ENCODE measurements at places on chromosomes 4 and X. TPM values are rescaled to one million over a fixed set of nuclear protein-coding genes. Genes with fewer than 3 reads are reported as not detected.

- no peak overlapping the region for H3K27ac ChIP-seq
- H3K36me3 ChIP-seq, result peaks cover 31% of the 10 kb centered on the region
- H3K27me3 ChIP-seq, result no peaks in the 10 kb centered on the region
- H3K4me3 ChIP-seq, result no peak overlapping the region
Observed at GRCh38 chr4:83080561-83080960, 34.0 kb downstream of the PLAC8 start.

PABPC1L2A gene
- not detected for total RNA-seq

DNA sequence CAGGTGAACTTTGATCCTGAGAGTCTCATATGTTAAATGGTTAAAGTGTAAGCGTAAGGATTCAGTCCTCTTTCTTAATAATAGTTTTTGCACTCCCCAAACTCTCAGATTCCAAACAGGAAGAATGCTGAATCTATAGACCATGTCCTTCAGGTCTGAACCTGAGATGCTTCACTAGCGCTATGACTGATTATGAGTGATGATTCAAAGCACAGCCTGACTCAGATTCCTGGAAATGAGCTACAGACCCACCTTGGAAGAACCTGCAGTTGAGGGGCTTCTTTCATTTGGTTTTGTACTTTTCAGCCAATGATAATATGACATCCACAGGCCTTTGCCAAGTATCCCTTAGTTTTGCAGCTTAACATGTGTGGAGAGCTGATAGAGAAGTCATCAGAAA, 1.4 kb downstream of the EDNRA start:
- no peak overlapping the region for H3K27ac ChIP-seq
- H3K4me1 ChIP-seq, result no peaks in the 10 kb centered on the region
- DNase-seq, result no peak
- H3K27me3 ChIP-seq, result peaks cover 57% of the 10 kb centered on the region
- H3K4me3 ChIP-seq, result no peak overlapping the region

- no peaks in the 10 kb centered on the region for H3K27me3 ChIP-seq
- no peaks in the 10 kb centered on the region for H3K4me1 ChIP-seq
- no peak for DNase-seq
- H3K4me3 ChIP-seq, result no peak overlapping the region
Observed at GRCh38 chr4:66991521-66991920, 553.8 kb downstream of the CENPC start.

USP51 gene
- 1.3 TPM for total RNA-seq

GRCh38 chr4:127586922-127587571, 45.7 kb upstream of the INTU start:
- H3K36me3 ChIP-seq, result no peaks in the 10 kb centered on the region
- H3K4me1 ChIP-seq, result no peaks in the 10 kb centered on the region
- no peak overlapping the region for H3K4me3 ChIP-seq
- DNase-seq, result no peak

GRCh38 chrX:120213438-120214265, 37.0 kb upstream of the ZBTB33 start:
- no peaks in the 10 kb centered on the region for H3K27me3 ChIP-seq
- DNase-seq, result peak; percentile 32
- H3K4me3 ChIP-seq, result no peak overlapping the region
- H3K36me3 ChIP-seq, result no peaks in the 10 kb centered on the region
- peaks cover 5% of the 10 kb centered on the region for H3K4me1 ChIP-seq

C1QTNF7 gene
- total RNA-seq, result not detected

GRCh38 chrX:131262738-131263679, 26.1 kb downstream of the IGSF1 start:
- H3K27ac ChIP-seq, result no peak overlapping the region
- H3K4me3 ChIP-seq, result no peak overlapping the region
- no peaks in the 10 kb centered on the region for H3K4me1 ChIP-seq
- H3K27me3 ChIP-seq, result no peaks in the 10 kb centered on the region
- H3K36me3 ChIP-seq, result no peaks in the 10 kb centered on the region

DNA sequence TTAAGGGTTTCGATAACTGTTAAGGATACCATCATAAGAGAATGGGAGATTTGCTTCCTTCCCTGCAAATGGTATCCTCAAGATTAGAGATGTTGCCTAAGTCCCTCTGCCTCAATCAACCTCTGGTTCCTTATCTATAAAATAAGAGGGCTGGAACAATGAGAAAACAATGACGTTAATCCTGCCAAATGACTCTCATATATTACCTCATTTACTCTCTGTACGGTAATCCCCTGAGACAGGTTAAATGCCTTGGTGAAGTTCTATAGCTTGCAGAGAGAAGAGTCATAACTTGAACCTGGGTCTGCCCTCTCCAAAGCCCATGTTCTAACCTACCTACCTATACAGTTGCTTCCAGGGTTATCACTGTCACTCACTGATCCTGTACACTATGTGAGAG, 100.2 kb upstream of the OTUD4 start:
- no peak for DNase-seq
- no peak overlapping the region for H3K27ac ChIP-seq
- no peak overlapping the region for H3K4me3 ChIP-seq
- H3K36me3 ChIP-seq, result no peaks in the 10 kb centered on the region

DNA sequence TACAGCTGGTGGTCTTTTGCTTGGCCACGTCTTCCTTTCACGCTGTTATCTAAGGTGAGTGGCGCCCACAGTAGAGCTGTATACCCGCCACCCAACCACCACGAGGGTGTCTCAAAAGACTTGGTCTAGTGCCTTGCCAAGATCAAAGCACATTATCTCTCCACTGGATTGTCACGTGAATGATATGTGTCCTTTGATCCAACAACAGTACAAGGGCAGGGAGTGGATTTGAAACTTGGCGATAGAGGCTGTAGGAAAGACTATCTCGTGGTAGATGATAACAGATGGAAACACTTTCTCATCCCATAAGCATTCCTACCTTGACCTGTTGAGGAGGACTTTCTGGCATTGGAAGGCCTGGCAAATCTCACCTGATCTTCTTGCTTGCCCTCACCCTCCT, 37.7 kb upstream of the BCLAF3 start:
- no peak overlapping the region for H3K4me3 ChIP-seq
- H3K4me1 ChIP-seq, result peaks cover 4% of the 10 kb centered on the region
- no peak overlapping the region for H3K27ac ChIP-seq
- no peaks in the 10 kb centered on the region for H3K36me3 ChIP-seq
- no peaks in the 10 kb centered on the region for H3K27me3 ChIP-seq
- DNase-seq, result no peak

- no peak for DNase-seq
- H3K4me3 ChIP-seq, result no peak overlapping the region
- H3K4me1 ChIP-seq, result no peaks in the 10 kb centered on the region
- H3K27me3 ChIP-seq, result no peaks in the 10 kb centered on the region
- no peak overlapping the region for H3K27ac ChIP-seq
Observed at GRCh38 chrX:108130889-108131288, 39.3 kb downstream of the ATG4A start.

DNA sequence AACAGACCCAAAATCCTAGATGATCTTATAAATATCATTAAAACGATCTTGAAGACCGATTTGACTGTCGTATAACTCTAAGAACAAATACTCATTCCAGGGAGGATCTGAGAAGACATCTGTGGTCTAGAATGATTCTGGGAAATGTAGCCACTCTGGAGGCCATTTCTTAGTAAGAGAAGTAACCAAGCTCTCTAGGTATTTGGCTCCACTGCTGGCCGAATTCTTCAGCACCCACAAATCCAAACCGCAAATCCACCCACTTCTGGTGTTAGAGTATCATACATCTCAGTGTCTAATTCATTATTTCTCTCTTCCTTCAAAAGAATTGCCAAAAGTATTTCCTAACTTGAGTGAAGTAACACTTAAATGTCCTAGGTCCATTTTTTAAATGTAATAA, 23.9 kb downstream of the KLHL5 start:
- H3K27me3 ChIP-seq, result no peaks in the 10 kb centered on the region
- peaks cover 6% of the 10 kb centered on the region for H3K36me3 ChIP-seq
- H3K27ac ChIP-seq, result no peak overlapping the region
- no peak overlapping the region for H3K4me3 ChIP-seq

DNA sequence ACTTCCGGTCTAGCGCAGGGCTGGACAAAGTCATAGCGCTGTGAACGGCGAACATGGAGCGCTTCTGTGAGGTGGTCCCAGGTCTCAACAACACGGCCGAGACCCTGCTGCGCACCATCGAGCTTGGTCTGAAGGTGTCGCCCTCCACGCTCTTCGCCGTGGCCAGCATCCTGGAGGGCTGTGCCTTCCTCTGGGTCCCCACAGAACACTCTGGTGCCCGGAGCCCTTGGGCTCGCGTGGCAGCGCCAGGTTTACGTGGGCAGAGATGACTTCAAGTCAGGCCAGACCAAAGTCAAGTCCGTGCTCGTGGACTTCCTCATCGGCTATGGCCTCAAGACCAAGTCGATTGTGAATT, 128.6 kb downstream of the ANAPC4 start:
- no peaks in the 10 kb centered on the region for H3K4me1 ChIP-seq
- H3K27ac ChIP-seq, result no peak overlapping the region
- H3K4me3 ChIP-seq, result no peak overlapping the region

DNA sequence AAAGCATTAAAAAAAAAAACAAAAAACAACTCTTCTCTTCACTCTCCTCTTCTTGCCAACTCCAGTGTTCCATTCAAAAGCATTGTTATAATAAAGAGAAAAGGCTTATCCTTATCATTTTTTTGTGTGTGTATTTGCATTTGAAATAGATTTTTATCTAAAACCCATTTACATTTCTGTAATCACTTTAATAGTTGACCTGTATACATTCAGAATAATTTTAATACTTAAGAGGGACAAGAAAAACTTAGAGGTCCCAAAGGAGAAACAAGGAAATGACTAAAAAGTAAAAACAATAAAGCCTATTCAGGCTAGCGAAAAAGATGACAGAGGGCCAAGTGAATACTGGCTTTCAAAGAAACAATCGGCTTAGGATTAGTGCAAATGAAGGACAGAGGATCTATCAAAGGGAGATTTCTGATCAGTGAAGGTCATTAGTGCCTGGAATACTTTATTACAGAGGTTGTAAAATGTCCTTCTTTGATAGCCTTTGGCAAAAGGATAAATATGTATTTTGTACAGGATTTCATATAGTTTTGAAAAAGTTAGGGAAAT, 808.3 kb downstream of the RPA4 start:
- no peaks in the 10 kb centered on the region for H3K36me3 ChIP-seq
- H3K27me3 ChIP-seq, result no peaks in the 10 kb centered on the region
- DNase-seq, result no peak
- H3K27ac ChIP-seq, result no peak overlapping the region

- no peaks in the 10 kb centered on the region for H3K27me3 ChIP-seq
- peaks cover 2% of the 10 kb centered on the region for H3K4me1 ChIP-seq
- H3K27ac ChIP-seq, result no peak overlapping the region
- H3K36me3 ChIP-seq, result no peaks in the 10 kb centered on the region
- H3K4me3 ChIP-seq, result no peak overlapping the region
- no peak for DNase-seq
Observed at GRCh38 chrX:148417934-148418333, 82.5 kb upstream of the AFF2 start.

GRCh38 chr4:13546142-13546940, 2.0 kb upstream of the NKX3-2 start:
- H3K4me1 ChIP-seq, result peaks cover 29% of the 10 kb centered on the region
- peak overlapping the region; percentile 79 for H3K4me3 ChIP-seq
- H3K27ac ChIP-seq, result peak overlapping the region; percentile 18
- no peak for DNase-seq

BEX1 gene
- total RNA-seq, result 1.8 TPM

TMEM187 gene
- 6.2 TPM for total RNA-seq

DNA sequence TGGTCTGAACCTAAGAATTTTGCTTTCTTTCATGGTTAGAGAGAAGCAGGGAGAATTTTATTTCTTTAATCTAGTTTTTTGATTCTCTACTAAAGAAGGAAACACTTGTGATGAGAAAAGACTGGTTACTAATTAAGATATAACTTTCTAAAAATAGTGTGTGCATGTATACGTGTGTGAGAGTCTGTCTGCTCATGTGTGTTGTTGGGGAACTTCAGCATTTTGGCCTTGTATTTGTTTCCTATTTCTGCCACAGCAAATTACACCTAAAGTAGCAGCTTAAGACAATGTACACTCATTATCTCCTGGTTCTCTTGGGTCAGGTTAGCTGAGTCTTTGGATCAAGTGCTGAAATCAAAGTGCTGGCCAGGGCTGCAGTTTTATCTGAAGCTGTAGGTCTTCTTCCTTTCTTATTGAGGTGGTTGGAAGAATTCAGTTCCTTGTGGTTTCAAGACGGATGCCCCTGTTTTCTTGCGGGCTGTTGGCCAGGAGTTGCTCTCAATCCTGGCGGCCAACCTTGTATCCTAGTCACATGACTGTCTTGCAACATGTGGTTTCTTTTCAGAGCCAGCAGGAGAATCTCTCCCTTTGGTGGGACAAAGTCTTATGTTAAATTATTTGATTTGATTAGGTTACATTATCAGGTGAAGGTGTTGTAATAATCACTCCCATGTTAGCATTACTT, 188.4 kb upstream of the CLNK start:
- no peaks in the 10 kb centered on the region for H3K27me3 ChIP-seq
- H3K4me3 ChIP-seq, result no peak overlapping the region
- H3K36me3 ChIP-seq, result no peaks in the 10 kb centered on the region
- DNase-seq, result no peak
- H3K4me1 ChIP-seq, result peaks cover 4% of the 10 kb centered on the region
- no peak overlapping the region for H3K27ac ChIP-seq

- peaks cover 4% of the 10 kb centered on the region for H3K27me3 ChIP-seq
- H3K36me3 ChIP-seq, result no peaks in the 10 kb centered on the region
- no peak overlapping the region for H3K27ac ChIP-seq
- H3K4me3 ChIP-seq, result no peak overlapping the region
Observed at GRCh38 chr4:40843696-40844095, 93.9 kb downstream of the NSUN7 start.

DNA sequence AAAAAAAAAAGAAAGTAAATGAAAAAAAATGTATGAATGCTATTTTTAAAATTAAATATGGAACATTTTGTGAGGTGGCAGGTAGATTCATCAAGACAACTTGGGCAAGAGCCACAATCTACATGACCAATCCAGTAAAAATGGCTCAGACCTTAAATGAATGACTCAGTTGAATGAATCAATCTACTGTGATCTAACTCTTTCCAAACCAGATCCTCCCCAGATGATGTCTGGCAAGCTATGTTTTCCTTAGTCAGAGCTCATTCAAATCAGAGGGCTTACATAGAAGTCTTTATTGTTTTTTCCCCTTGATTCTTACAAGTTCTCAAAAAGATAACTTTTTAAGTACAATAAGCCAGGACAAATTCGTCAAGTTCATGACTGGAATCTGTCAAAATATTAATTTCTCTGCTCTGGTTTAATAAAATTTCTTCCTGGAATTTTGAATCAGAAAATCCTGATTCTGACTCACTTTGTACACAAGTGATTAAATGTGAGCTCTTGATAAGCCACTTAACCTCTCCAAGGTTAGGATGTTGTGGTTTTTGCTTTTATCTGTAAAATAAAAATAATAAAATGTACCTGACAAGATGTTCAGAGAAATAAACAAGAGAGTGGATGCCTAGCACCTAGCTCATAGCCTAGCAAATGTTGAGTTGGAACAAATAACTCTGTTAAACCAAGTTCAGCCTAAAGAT, 105.6 kb upstream of the SMIM31 start:
- no peaks in the 10 kb centered on the region for H3K36me3 ChIP-seq
- no peaks in the 10 kb centered on the region for H3K27me3 ChIP-seq
- no peaks in the 10 kb centered on the region for H3K4me1 ChIP-seq
- DNase-seq, result no peak
- no peak overlapping the region for H3K4me3 ChIP-seq
